ENCODE measurements at places on chromosomes 1 and 21.

- DNase-seq: no peak
Measured at GRCh38 chr1:32701951-32702598, 495 bp downstream of the SYNC start.

- DNase-seq: no peak
Measured at GRCh38 chr1:43359696-43360095, 915 bp downstream of the CDC20 start.

GRCh38 chr21:9753943-9754342 is 767.4 kb upstream of the TPTE start:
- no peak for DNase-seq

DNA sequence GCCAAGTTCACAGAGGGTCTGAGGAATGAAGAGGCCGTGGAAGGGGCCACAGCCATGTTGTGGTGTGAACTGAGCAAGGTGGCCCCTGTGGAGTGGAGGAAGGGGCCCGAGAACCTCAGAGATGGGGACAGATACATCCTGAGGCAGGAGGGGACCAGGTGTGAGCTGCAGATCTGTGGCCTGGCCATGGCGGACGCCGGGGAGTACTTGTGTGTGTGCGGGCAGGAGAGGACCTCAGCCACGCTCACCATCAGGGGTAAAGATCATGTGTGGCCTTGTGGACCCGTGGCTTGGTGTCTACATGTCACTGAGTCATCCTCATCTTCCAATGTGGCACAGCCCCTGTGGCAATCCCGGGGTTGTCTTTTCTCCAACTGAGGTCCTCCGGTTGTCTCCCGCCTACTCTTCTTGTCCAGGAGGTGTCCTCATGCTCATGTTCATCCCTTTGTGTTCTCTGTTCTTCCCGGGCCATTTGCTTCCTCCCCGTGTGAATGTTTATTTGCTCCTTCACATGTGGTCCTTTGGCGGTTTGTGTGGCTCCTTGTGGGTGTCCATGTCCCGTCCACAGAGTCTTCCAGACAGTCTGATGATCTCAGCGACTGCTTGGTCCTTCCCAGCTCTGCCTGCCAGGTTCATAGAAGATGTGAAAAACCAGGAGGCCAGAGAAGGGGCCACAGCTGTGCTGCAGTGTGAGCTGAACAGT is 84.2 kb downstream of the OBSCN start:
- no peak for DNase-seq

DNA sequence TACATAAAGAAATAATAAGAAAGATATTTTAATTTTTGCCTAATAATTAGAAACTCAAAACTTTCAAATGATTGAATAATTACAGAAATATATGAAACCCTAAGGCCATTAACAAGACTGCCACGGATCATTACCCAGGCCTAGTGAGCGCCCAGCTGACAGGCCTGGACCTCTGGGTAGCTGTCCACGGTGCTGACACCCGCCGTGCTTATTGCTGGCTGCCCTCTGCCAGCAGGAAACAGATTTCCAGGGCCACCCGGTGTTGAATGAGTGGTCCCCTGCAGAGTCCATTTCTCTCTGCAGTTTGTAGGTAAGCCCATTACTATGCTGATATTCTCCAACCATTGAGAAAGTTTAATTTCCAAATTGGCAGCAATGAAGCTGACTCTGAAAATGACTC is 254.4 kb upstream of the GJB5 start:
- DNase-seq: no peak

GRCh38 chr1:222109836-222110235 is 367.9 kb upstream of the DUSP10 start:
- no peak for DNase-seq

DNA sequence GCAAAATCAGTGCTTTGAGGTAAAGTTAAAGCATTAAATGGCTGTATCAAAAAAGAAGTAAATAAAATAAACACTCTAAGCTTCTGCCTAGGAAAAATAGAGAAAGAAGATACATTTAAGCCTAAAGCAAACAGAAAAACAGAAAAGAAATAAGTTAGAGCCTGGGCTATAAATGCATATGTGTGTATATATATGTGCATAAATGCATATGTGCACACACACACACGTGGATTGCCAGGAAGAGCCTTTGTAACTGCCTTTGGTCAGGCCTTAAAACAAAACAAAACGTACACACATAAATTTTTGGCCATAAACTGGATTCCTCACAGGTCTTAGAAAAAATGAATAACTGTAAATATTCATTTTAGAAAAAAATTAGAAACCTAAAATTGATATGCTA is 925.8 kb downstream of the MRPL39 start:
- no peak for DNase-seq

- DNase-seq: no peak
Measured at GRCh38 chr1:192087334-192087733, 70.9 kb upstream of the RGS18 start.

DNA sequence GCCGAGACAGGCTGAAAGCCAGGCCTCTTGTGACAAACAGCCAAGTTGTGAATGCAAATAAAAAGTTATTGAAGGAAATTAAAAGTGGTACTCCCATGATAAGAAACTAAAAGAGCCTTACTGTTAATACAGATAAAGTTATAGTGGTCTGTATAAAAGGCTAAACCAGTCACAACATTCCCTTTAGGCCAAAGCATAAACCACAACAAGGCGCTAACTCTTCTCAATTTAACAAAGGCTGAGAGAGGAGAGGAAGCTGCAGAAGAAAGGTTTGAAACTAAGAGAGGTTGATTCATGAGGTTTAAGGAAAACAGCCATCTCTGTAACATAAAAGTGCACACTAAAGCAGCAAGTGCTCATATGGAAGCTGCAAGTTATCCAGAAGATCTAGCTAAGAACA is 10.7 kb downstream of the C1orf105 start:
- no peak for DNase-seq

GRCh38 chr1:225435957-225436392 is 8.1 kb upstream of the LBR start:
- DNase-seq: no peak

DNA sequence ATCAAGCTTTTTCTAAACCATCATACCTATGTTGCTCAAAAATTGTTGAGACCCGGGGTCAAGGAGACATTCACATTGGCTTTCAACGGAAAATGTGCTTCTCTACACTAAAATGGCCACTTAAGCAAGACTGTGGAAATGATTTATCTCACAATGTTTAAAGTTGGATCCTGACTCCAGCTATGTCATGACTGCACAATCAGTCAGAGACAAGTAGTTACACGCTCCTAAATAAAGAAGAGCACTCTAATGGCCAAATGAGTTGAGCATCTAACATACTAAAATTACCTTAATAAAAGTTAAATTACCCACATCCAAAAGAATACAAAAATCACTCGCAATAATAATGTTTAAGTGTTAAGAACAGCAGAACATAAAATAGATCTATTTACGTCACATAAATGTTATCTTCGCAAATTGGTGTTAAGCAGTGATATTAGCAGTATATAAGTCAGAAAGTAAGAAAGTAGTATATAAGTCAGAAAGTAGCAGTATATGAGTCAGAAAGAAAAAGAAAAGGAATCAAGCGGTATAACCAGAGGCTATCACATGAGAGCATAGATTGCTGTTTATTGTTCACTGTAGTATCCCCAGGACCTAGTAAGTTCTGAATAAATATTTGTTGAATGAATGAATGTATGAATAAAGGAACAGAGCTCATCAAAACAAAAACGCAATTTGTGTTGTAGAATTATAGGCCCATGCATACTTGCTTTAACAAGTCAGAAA is 28.4 kb downstream of the ZNF281 start:
- DNase-seq: no peak

GRCh38 chr1:231219422-231220401 is 21.3 kb upstream of the GNPAT start:
- no peak for DNase-seq

DNA sequence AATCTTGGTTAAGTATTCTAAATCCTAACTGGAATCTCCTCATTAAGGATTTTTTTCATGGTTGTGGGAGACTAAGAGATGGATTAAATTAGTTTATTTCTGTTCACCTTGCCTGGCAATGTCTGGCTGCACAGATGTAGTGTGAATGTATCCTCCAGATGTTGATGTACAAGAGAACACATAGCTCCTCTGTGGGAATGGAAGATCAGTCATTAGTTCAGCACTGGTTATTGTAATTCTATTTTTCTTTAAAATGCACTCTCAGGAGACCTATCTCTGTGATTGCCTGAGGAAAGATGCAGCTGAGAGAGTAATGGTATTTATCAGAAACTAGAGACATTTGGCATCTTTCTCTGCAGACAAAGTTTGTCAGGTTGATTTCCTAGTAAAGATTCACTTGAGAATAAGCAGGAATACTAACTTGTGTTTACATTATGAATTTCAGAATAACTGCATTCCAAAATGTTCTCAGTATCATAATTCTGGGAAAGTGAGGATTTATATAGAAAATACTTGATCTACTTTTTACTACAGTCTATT is 178.6 kb downstream of the GIPC2 start:
- DNase-seq: no peak

- no peak for DNase-seq
Measured at GRCh38 chr1:54122992-54123391, 29.8 kb downstream of the CDCP2 start.

GRCh38 chr1:92307980-92308379 is 9.1 kb downstream of the RPAP2 start:
- DNase-seq: no peak
